PC-3 (cell line): ENCODE measurements at places on chromosomes 1 and 21. TPM values are rescaled to one million over a fixed set of nuclear protein-coding genes. Genes with fewer than 3 reads are reported as not detected.
A peak's percentile ranks its signal among the peaks of the same experiment; 100 is the strongest.

DNA sequence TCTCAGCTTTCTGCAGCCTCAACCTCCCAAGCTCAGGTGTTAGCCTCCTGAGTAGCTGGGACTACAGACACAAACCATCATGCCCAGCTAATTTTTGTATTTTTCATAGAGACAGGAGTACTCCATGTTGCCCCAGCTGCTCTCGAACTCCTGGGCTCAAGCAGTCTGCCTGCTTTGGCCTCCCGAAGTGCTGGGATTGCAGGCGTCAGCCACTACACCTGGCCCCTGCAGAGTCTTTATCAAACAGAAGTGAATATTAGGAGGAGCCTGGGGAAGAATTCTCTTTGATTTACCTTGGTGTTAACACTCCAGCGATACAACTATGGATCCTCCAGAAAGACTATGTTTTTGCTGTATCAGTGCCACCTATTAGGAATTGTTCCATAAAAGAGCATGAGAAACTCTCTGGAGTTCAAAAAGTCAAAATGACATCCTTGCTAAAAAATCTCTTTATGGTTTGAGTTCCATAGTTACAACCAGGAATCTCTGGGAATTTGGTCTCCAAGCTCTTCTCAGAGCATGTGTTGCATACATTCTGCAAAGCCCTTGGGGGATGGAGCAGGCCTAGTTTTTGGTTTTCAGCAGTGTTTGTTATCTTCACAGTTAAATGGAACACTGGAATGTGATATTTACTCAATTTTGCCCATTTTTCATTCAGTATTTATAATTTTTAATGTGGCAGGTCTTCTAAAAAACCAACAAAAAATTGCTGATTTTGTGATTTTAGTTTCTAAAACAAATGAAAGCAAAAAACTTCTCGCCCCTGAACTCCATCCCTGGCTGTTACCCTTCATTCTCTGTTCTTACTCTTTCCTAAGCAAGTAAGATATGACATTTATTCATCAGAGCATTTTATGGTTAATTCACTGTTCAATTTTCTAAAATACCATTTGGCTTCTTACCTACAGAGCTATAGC, 77.3 kb downstream of the OLFML2B start:
- DNase-seq = no peak

DNA sequence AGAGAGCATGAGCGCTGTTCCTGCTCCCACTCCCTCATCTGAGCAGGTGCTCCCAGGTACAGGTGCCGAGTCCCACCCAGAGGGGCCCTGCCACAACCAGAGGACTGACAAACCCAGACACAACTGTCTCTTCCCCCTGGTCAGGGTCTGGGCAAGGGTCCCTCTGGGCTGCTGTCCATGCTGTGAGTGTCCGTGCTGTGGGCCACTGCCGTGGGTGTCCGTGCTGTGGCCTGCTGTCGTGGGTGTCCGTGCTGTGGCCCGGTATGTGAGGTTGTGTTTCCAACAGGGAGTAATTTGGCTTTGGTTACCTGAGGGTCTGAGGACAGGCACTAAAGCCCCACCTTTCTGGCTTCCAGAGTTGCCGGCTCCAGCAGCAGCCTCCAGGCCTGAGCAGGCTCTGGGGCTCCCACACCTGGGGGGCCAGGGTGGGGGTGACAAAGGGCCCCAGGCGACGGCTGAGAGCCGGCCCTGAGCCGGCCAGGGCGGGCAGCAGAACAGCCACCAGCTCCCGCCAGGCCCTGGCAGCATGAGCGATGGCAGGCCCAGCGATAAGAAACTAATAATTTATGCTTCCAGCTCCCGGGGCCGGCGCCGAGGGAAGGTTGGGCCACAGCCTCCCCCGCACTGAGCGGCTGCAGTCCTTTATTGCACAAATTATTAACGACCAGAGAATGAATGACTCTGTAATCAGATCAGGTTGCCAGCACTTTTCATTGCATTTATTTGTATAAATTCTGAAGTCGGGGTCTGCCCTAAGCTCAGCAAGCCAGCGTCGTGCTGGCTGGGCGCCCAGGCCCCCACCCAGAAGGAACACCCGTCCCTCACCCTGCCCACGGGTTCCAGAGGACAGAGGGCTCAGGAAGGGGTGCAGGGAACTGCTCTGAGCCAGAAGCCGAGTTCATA, 7.3 kb upstream of the SAMD11 start:
- no peak for DNase-seq

- DNase-seq = no peak
Observed at GRCh38 chr1:241924080-241924808, 33.3 kb upstream of the BECN2 start.

DNA sequence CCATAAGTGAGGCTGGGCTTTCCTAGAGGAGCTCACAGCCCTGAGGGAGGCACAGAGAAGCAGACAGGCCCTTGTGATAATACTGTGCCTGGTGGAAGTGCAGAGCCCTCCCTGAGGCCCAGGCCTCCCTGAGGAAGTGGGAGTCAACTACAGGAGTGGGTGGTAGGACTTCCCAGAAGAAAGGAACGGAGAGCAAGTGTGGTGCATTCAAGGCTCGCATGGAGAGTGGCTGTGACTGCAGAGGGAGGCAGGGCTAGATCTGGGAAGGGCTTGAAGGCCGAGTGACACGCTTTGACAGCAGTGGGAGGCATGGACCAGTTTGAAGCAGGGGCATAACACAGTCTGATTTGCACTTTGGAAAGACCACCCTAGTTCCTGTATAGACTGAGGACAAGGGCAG, 37.3 kb downstream of the AZIN2 start:
- DNase-seq = no peak

EFNA1 gene
- 29.4 and 49.9 TPM in 2 replicates for total RNA-seq

CELA2A gene
- not detected in 2 replicates for total RNA-seq

- no peak for DNase-seq
Observed at GRCh38 chr1:235549351-235550139, 45.3 kb upstream of the B3GALNT2 start.

GRCh38 chr1:32405672-32406467, 11.6 kb upstream of the BSDC1 start:
- peak; percentile 30 for DNase-seq

HES3 gene
- total RNA-seq = not detected in 2 replicates

TBX19 gene
- total RNA-seq = 0.23 and 0.36 TPM in 2 replicates

DNA sequence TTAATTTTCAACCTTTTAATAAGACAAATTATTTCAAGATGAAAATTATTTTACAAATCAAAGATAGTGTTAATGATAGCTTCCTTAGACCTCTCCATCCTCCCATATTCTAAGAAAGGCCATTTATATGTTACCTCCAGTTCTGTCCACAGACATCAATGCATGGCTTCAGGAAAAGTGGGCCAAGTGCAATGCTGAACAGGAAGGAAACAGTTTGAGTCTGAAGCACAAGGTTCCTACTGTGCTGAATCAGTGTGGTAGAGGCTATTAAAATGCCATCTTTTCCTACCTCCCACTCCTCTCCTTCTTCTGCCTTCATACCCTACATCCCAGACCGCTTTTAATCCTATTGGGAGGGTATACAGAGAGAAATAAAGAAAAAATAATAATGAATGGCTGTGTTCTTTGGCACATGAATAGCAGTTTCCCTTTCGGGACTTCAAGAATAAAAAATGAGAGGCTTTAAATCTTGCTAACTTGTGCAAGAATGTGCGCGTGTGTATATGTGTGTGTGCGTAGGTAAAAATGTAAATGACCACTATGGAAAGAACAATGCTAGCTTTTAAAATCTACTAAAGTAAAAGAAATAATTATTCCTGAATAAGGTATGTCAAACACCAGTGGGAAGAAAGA, 62.6 kb upstream of the C1orf105 start:
- DNase-seq = no peak

C1orf94 gene
- total RNA-seq = not detected in 2 replicates

DNA sequence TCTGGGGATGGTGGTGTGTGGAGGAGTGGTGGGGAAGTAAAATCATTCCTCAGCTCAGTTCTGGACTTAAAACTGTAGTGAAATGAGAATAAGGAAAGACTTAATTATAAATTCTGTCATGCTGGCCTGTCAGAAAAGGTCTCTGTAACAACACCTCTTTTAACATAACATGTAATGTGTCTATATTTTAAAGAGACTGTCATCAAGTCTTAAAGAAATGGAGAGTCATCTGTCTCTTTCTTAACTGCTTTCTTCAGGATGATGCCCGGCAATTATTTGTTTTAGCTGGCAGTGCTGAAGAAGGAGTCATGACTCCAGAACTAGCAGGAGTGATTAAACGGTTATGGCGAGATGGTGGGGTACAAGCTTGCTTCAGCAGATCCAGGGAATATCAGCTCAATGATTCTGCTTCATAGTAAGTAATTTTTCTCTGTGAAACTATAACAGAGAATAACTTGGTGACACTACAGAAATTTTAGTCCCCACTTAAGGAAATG, 30.6 kb downstream of the GNAI3 start:
- no peak for DNase-seq

DNA sequence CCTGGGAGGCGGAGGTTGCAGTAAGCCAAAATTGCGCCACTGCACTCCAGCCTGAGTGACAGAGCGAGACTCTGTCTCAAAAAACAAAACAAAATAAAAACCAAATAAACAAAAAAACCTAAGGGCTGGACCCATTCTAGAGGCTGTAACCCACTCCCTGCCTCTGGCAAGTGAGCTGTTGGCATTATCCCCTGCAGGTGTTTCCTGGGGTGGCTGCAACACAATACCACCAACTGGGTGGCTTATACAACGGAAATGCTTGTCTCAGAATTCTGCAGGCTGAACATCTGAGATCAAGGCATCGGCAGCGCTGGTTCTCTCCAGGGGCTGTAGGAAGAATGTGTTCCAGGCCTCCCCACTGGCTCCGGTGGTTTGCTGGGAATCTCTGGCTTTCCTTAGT, 15.2 kb downstream of the LRRC38 start:
- no peak for DNase-seq

RIMKLA gene
- 3.5 and 4.5 TPM in 2 replicates for total RNA-seq

DNA sequence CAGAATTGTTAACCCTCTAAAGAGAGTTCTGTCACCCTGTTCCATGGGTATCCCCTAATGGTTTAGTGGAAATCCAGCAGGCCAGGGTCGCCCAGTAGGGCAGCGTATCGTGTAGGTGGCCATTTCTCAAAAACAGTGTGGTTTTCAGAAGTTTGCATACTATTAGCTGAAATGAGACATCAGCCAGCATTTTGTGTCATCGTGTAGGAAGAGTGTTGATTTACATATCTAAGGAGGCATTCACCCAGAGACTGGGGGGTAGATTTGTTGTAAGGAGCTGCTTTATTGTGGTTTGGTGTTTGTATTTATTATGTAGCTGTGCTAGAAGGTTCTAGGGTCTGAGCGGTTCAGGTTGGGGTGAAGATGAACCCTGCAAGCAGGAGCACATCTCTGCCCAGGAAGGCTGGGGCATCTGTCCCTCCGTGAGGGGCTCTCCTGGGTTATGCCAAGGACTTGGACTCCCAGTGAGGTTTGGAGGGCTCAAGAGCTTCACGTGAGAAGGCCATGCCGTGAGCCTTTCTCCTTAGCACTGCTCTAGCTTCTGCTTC, 174.4 kb downstream of the PGBD5 start:
- no peak for DNase-seq

CYP4A22 gene
- total RNA-seq = not detected in 2 replicates

GRCh38 chr1:234938924-234939323, 189.7 kb downstream of the TOMM20 start:
- no peak for DNase-seq

GPR161 gene
- 10.3 and 11.8 TPM in 2 replicates for total RNA-seq

SPRR2A gene
- total RNA-seq = not detected in 2 replicates

DNA sequence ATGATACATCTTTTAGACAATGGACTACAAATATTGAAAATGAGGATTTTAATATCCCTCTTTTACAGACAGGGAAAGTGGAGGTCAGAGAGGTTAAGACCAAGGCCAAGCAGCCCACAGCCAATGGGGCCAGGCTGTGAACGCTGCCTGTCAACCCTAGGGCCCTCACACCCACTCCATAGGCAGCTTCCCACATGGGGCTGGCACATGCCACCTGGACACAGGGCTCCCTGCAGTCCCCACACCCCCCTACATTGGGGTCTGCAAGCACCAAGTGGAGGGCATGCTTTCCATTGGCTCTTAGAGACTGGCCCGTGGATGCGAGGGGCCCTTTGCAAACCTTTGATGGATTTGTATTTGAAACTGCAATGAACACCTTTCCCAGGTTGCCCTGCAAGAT, 348.5 kb upstream of the VAMP3 start:
- DNase-seq = no peak

DNA sequence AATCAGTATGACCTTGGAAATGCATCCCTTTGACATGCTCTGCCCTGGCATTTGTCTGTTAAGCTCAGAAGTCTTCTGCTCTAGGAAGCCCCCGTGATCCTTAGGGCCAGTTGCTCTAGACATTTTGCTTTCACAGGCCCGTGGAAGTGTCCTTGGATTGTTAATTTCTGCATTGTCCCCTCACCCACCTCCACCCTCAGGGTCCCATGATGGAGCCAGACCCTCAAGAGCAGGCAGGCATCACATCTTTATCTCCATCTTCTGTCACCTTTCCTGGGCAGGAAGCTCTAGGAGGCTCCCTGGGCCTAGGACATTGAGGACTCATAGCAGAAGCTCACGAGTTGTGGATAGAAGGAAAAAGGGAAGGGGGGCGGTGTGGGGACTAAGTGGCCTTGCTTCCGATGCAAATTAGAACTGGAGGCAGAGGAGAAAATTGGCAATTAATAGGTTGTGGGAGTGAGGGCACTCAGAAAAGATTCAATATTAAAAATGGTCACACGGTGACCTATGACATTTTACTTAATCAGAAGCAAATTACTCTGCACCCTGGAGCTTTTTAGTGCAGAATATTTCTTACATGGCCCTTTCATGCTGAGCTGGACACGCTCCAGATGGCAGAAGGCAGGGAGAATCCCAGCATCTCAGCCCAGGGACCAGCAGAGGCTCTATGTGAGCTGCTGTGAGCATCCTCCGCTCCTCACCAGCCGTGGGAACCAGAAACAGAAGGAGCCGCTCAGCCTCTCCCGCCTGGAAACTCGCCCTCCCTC, 185.0 kb downstream of the MATN1 start:
- no peak for DNase-seq

C1QC gene
- total RNA-seq = not detected in 2 replicates

DNA sequence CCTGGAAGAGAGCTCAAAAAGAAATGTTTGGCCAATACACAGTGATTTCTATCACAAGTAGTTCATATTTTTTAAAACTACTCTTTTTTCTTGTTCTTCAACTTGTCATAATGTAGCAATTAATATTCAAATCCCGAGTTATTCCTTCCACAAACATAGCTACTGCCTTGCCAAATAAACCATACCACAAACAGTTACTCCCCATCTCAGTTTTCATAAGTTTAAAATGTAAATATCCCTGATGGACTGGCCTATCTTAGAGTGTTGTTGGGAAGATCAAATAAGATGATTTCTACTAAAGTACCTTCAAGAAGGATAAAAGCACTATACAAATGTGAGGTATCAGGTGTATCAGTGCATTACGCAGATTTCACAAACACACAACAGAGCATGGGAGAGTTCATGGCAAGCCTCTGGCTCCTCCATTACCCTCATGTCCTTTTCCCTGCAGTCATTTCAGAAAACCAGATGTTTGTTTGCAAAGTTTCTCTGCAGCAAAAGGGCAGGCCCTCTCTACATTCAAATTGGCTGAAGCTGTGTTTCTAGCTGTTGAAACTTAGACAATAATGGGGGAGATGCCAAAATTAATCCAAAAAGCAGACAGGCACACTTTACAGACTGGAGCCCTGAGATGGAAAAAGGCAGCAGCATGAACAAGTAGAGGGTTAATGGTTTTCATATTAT, 16.1 kb downstream of the WLS start:
- no peak for DNase-seq

GRCh38 chr1:206816390-206817287, 44.3 kb upstream of the IL10 start:
- DNase-seq = no peak

- DNase-seq = no peak
Observed at GRCh38 chr1:203507759-203508158, 13.8 kb downstream of the OPTC start.
